Left ventricle myocardium superior (tissue), 1 donor: ENCODE measurements at places on chromosomes 2 and 18. TPM values are rescaled to one million over a fixed set of nuclear protein-coding genes. Genes with fewer than 3 reads are reported as not detected.

GRCh38 chr2:174563530-174564282 is 33.9 kb downstream of the WIPF1 start:
- no peak for DNase-seq

DNA sequence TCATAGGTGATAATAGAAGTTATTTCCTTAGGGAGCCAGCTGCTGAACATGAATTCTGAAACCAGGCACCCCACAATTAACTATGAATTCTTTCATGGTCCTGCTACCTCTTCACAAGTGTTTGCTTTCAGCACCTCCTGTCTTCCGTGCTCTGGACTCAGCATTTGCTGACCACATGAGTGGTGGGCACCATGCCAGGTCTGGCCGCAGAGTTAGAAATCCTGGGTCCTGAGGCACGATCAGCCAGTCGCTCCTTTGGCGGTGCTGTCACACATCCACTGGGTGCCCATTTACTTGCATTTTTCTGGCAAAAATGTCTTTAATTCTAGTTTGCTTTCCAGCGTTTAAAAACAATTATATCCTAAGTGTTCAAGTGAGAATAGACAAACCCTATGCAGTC is 196.4 kb upstream of the PXDN start:
- DNase-seq, result peak; percentile 86

GRCh38 chr2:112077814-112078213 is 22.7 kb downstream of the TMEM87B start:
- DNase-seq, result no peak

GRCh38 chr2:241161646-241162281 is 11.5 kb downstream of the PPP1R7 start:
- DNase-seq, result peak; percentile 85

DNA sequence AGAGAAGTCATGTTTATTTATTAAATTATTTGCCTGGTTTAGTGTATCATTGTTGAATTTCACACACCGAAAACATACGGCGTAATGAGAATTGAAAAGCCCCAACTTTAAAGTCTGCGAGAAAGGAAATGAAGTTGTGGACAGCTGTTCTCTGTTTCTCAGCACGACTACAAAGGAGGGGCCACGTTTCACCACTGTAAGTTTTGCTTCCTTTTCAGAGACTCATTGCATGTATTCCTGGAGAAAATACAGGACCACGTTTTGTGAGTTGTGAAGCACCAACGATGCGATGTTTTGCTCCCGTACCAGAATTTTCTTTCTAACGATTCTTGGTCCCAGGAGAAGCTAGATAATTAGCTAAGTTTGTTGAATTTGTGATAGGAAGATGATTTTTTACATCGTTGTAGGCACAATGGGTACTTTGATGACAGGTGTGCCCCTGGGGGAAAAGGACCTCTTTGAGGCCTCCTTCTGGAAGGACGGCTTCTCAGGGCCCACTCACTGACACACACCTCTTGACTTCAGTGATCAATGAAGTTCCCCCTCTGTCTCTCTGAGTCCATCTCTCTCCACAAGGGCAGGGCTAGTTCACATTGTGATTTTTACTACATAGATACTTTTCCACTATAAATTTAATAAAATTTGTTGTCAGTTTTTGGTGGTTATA is 23.7 kb upstream of the ACKR3 start:
- DNase-seq, result no peak

- DNase-seq, result peak; percentile 19
Observed at GRCh38 chr18:907885-908757, 3.5 kb downstream of the ADCYAP1 start.

GRCh38 chr2:240060977-240061591 is 7.8 kb upstream of the OR6B3 start:
- DNase-seq, result no peak

DNA sequence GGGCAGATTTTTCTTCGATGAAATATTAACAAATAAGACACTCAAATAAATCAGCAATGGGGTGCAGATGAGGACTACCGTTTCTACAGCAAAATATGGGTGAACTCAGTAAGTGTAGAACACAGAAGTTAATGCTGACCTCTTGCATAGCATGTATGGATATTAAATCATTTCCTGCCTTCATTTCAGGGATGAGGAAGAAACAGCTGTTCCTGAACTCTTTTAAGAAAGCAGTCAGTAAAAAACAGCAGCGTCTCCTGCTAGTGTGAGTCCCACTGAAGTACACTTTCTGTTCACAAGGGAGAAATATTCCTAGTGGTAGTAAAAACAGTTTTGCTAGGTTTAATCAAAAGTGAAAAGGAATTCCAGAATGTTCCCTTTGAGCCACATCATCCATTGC is 379.0 kb downstream of the ZEB2 start:
- DNase-seq, result no peak

GRCh38 chr2:191296083-191297006 is 51.1 kb downstream of the MYO1B start:
- no peak for DNase-seq

DNA sequence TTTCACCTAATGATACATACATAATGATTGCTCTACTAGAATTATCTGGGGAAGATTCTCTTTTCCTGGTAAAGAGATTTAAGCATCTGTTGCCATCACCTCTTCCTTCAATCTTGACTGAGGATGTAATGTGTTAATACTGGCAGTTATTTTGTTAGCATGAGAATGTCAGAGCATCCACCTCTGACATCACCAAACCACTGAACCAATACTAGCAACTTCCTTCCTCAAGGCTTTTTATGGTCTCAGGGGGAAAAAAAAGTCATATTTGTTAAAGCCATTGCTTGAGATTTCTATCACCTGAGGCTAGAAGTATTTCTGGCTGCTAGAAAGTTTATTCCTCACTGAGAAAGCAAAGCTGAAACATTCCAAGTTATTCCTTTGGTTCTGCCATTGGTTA is 48.5 kb downstream of the DSEL start:
- DNase-seq, result no peak

- DNase-seq, result no peak
Observed at GRCh38 chr2:108988076-108988795, 784 bp downstream of the EDAR start.

DNA sequence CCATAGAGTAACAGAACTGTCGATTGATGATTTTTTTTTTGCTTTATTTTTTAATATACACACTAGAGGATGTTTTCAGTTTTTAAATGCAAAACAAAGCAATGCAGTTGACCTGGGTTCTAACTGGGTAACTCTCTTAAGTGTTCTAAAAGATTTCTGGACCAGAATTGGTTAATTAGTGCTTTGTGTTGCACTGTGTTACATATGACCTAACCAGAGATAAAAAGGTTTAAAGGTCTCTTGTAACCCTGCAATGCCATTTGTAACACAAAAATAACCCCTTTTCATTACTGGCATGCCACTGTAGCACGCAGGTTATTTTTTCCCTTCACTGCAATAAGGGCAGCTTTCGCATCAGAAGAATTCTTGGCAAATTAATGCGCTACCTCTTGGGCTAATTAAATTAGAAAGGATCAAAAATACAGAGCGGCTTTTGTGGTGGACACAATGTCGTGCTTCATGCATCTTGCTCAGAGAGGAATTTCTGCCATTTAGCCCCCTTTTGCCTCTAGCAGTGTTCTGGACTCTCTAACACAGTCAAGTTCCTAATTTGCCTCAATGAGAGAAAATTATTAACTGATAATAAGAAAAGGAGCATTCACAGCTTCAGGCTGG is 250.8 kb upstream of the ZEB2 start:
- no peak for DNase-seq

DNA sequence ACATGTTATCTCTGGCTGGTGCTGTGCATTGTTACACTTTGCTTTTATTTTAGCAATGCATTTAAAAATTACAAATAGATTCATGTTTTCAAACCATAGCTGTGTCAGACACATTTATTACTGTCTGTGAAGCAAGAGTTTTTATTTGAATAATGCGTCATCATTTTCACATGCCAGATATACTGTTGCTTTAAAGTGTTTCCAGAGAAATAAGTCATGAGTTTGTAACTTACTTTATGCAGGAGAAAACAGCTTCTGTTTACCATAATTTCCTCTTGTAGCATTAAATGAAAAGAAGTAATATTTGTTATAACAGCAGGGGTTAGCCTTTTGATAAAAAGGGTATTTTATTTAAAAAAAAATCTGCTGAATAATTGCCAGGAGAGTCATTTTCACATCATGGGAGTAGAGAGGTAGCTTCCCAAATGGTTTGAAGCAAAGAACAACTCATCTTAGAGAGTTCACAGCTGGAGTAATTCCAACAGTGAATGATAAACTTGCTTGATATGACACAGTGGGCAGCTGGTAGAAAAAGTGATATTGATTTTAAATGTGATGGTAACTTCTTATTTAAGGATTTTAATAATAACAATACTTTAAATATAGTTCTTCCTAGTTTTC is 1274.5 kb upstream of the CRIM1 start:
- DNase-seq, result no peak

DNA sequence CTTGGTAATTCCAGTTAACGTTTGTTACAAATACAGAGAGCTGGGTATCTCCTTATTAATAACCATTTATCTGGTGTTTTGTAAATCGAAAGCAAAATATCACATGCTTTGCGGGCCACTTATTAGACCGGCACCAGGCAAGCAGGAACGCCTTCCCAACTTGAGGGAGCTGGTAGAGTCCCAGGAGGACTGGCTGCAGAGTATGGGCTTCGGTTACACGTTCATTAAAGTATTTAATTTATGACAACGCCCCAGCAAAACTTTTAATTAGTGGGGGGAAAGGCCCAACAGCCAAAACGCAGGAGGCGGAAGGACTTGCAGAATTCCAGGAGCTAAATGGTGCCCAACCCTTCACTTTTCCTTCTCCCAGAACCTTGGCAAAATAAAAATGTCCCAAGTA is 3.7 kb downstream of the SMAD7 start:
- DNase-seq, result no peak

DNA sequence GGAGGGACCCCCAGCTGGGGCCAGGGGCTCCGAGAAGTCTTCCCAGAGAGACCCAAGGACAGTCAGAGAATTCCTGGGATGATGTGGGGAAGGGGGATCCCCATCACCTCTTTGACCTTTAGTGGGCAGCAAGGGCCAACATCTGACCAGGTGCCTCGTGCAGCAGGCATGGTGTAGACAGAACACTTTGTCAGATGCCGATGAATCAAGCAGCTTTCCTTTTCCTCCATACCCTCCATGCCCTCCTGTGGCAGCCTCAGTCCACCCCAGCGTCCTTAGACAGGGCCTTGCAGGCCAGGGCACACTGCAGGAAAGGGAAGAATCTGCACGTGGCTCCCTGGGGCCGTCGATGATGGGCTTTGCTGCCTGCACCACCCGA is 26.3 kb downstream of the GPR55 start:
- DNase-seq, result no peak

DNA sequence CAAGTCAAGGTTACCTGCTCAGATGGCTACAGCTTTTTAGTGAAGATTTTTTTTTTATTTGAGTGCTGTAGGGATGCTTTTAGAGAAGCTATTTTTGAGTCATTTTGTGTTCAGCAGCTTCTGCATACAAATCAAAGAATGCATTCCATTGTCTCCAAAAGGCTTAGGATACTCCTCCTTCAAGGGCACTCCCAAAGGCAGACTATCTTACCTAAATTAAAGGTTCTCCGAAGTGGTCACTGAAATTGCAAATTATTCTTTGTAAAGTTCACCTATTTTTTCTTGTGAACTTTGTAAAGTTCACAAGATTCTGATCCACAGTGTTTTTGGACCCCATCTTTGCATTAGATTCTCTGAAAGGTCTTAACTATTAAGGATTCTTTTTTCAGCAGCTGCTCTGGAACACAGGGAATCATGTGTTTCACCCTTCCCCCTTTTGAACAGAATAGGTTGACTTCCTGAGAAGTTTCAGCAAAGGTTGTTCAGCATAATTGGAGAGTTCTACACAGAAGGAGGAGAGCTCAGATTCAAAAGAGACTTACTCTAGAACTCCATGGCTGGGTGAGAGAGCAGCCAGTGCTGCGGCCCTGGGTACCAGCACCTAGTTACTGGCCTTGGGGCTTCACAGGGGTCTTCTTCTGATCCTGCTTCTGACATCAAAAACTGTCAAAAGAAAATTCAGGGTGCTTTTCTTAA is 14.5 kb downstream of the CLIP4 start:
- DNase-seq, result no peak

- DNase-seq, result no peak
Observed at GRCh38 chr2:156541229-156541628, 105.0 kb downstream of the GPD2 start.

DNA sequence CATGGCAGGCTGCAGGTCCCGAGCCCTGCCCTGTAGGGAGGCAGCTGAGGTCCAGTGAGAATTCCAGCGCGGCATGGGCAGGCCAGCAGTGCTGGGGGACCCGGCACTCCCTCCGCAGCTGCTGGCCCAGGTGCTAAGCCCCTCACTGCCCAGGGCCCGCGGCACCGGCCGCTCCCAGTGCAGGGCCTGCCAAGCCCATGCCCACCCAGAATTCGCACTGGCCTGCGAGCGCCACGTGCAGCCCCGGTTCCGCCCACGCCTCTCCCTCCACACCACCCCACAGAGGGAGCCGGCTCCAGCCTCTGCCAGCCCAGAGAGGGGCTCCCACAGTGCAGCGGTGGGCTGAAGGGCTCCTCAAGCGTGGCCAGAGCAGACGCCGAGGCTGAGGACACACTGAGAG is 158.5 kb upstream of the ACVR2A start:
- DNase-seq, result no peak

DNA sequence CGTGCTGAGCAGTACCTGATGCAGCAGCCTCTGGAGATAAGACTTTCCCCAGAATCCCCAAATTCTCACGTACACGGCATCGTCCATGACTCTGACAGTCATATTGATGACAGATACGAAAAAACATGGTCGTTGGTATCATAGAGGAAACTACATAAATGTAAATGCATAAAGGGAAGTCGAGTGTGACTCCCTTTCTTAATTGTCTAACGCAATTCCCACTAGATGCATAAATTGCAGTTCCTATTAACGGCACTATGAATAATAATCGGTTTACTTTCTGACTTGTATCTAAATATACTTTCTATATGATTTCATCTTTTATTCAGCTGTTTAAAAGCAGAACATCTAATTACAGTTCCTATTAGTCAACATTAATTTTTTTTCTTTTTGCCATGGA is 322.6 kb upstream of the REV1 start:
- DNase-seq, result no peak

GRCh38 chr18:24801001-24801400 is 340.6 kb downstream of the HRH4 start:
- DNase-seq, result no peak

GRCh38 chr18:32072321-32072720 is 19.4 kb upstream of the RNF138 start:
- no peak for DNase-seq

DNA sequence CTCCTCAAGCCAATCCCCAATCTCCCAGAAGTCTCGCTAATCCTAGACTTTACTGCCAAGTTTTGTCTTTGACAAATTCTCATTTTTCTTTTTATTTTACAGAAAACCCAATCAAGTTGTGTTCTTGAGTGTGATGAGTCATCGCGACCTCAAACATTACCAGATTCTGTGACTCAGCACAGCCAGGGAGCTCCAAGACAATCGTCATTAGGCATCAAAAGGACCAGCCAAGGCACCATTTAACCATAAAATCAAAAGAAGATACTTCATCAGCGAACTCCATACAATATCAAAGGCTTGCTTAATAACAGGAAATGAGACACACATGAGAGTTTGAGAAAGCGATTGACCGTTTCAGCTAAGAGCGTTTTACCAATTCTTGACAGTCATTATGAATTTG is 146.2 kb upstream of the AGAP1 start:
- DNase-seq, result no peak

Gene CXCR1
- total RNA-seq, result 0.69 TPM

Gene LONRF2
- total RNA-seq, result 17.5 TPM

Gene GAREM2
- total RNA-seq, result 3.6 TPM

Gene CREB1
- total RNA-seq, result 51.0 TPM

Gene ZDBF2
- total RNA-seq, result 6.6 TPM

Gene DOK6
- total RNA-seq, result 15.5 TPM
